ENCODE measurements at places on chromosomes 7 and 10. TPM values are rescaled to one million over a fixed set of nuclear protein-coding genes. Genes with fewer than 3 reads are reported as not detected.

- no peak for DNase-seq
Observed at GRCh38 chr10:27816320-27816719, 70.7 kb upstream of the MKX start.

GRCh38 chr10:53458007-53458406, 685.4 kb upstream of the MBL2 start:
- DNase-seq: no peak

CDHR1 gene
- not detected for total RNA-seq

LLCFC1 gene
- total RNA-seq: not detected

LYZL2 gene
- not detected for total RNA-seq

GRCh38 chr7:22182149-22182548, 174.8 kb downstream of the RAPGEF5 start:
- no peak for DNase-seq

DNA sequence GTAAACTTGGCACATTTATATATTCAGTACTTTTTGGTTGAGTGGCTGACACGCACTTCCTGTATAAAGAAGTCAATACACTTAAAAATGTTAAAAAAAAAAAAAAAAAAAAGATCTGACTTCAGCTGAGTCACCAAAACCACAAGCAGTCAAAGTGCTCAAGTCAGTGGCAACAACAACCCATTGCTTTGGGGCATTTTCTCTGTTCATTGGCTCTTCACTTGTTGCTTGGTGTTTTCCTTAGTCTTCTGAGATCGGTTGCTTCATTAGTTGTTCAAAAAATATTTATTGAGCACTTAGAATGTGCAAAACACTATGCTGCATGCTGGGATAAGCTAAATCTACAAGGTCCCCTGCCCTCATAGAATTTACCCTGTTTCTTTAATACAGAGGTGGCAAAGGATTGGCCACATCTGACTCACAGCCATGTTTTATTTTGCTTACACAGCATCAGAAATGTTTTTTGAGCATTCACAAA, 63.7 kb downstream of the ZNRF2 start:
- DNase-seq: peak; percentile 75

DNA sequence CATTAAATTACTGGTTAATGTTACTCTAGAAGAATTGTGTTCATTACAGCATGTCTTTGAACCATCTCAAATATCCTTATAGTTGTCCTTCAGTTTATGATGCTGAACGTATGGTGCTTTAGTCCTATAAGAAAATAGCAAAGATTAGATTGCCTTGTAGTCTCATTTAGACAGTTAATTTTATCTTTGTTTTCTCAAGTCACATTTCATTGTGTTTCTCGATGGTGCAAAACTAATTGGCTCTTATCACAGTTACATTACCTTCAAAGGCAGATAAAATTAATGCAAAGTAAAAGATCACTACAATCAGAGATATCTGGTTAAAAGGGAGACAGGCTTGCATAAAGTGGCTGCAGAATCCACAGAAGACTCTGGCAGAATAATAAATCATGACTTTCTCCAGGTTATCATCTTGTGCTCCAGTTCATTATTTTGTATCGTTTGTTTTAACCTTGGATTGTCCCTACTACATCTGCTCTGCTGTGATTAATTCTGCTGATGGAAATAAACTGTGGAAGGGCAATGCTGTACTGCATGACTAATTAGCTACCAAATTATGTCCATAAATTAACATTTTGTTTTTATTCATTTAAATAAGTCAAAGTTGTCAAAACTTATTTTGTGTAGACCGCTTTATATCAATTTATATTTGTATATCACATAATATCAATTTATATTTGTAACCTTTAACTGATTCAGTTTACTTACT, 24.2 kb downstream of the PRPS1L1 start:
- no peak for DNase-seq

CCNY gene
- total RNA-seq: 62.2 TPM

GRM3 gene
- not detected for total RNA-seq

DNA sequence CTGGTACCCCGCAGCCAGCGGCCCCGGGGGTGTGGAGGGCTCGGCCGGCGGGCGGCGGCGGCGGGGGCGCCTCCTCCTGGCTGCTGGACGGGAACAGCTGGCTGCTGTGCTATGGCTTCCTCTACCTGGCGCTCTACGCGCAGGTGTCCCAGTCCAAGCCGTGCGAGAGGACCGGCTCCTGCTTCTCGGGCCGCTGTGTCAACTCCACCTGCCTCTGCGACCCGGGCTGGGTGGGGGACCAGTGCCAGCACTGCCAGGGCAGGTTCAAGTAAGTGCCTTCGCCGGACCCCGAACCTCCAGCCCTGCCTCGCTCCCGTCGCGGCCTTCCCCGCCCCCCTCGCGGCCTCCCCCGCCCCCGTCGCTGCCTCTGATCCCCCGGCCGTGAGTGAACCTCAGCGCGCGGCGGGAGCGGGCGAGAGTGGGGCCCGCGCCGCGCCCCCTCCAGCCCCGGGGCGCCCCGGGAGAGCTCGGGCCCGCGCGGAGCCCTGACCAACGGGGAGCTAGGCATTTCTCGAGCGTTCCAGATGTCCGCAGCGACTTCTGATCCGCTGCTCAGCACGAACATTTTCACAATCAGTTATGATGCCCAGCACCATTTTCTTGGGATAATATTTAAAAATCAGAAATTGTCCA, 727 bp downstream of the ATRNL1 start:
- DNase-seq: no peak

- no peak for DNase-seq
Observed at GRCh38 chr7:150502519-150502918, 12.2 kb upstream of the GIMAP7 start.

DNA sequence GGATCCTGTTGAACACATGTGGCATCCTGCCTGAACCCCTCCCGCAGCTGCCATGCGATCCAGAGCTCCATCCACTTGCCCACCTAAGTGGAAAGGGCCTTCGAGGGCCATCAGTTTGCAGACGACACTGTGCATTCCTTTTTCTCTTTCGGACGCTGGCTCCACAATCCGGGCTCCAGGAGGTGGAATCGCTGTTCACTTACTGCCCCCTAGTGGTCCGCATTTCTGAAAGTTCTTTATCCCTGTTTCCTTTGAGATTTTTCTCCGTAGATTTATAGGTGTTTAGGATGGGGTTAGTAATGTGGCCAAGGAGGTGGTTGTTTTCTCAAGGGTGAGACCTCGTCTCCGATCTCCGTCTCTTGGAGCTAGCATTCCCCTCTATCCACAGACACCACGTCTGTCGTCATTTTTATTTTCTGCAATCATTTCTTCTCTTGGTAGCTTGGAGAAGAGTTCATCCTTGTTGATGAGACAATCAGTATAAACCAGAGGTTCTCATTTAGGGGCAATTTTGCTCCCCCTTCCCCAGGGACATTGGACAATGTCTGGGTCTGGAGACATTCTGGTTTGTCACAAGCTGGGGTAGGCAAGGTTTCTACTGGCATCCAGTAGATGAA, 204.6 kb downstream of the ARHGAP21 start:
- peak; percentile 23 for DNase-seq

- no peak for DNase-seq
Observed at GRCh38 chr7:118054529-118054928, 129.4 kb upstream of the LSM8 start.

DNA sequence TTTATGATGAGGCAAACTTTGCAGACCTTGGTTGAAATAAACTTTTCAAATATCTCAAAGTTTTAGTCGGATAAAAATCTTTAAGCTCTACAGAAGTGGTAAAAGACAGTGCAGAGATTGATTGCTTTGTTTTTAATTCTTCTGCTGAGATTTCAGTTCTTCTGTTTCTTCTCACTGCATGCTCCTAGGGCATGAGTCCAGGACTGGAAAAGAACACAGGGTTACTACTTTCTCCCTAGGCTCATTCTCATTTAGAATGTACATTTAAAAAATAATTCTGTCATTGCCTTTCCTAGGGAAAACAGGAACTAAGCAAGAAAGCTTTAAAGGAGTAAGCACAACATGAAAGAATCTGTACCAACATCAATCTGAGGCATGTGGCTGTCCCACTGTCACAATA, 256.7 kb upstream of the DGKB start:
- DNase-seq: no peak

DNA sequence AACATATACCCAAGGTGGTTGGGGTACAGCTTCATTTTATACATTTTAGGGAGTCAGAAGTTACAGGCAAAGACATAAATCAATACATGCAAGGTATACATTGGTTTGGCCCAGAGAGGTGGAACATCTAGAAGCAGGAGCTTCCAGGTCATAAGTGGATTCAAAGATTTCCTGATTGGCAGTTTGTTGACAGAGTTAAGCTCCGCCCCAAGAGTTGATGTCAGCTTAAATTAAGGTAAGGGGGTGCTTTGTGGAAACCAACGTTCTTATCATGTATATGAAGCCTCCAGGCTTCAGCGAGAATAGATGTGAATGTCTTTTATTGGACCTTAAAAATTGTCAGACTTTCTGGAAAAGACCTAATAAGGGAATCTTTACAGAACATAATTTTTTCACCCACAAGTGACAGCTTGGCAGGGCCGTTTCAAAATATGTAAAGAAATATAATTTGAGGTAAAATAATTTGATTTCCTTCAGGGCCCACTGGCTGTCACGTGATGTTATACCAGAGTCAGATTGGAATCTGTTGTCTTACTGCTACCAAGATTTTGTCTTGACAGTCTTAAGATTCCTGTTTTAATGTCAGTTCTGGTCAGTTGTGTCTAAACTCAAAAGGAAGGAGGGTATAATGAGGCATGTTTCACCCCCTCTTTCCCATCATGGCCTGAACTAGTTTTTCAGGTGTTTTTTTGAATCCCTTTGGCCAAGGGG, 6.3 kb upstream of the PANK1 start:
- DNase-seq: no peak

DNA sequence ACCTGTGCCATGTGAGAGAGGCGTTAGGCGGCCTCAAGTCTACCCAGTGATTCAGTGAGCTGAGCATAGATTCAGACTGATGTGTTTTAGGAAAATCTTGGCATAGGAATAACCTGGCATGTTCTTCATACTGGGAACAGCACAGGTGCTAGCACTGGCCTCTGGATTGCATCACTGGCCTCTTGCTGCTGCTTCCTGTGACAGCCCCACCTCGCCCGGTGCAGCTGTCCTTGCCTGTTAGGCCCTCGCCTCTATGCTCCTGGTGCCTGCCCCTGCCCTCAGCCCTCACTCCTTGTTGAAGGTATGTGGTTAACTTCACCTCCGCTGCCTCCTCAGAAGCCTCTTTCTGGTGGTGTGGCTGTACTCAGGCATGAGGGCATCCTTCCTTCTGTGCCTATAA, 46.2 kb downstream of the BLNK start:
- no peak for DNase-seq

EPDR1 gene
- 8.0 TPM for total RNA-seq

HNRNPH3 gene
- total RNA-seq: 126 TPM

DNA sequence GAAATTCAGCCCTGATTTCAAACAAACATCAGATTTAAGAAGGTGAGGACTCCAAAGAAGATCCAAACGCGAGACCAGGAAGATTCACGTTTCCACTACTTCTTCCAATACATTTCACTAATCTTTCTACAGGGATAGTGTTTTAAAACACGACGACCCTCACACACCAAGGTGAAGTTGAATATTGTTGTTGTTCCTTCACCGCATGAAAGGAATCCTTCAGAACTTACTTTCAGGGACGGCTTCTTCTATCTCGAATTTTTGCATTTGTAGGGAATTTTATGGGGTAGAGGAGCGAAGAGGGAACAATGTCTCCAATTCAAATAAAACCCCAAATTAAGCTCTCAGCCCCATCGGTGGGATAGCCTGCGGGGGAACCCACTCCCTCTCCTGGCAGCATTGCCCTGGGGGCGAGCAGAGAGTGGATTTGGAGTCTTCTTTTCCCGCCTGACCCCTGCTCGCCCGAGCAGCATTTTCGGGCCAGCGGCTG, 1.5 kb upstream of the GATA3 start:
- no peak for DNase-seq

- DNase-seq: no peak
Observed at GRCh38 chr7:1301882-1302251, 69.2 kb downstream of the UNCX start.

DNA sequence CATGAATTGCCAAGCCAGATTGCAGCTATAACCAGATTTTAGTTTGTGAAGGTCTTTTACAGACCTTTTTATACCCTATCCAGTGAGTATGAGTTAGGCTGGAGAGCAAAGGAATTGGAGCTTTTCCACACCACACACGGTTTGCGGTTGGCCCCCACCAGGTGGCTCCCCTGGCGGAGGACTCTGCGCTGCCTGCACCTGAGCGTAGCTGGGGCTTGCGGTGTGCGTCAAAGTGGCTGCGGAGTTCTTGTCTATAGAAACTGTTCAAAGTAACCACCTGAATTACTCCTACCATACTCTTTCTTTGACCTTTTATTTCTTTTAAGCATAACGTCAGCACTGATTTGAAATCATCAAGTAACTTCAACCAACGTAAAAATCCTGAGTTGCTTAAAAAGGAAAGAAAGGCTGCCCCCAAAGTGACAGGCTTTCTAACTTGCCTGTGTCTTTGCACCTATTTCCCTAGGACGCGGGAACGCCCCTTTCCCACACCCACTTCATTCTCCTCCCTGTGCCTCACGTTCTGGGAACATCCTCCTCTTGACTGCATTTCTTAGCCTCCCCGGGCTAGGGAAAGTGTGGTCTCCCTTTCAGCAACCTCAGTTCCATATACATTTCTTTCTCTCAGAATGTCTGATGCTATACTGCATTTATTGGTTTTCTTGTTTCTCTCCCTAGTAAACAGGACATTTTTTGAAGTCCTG, 47.6 kb upstream of the TMEM72 start:
- no peak for DNase-seq

MMP21 gene
- total RNA-seq: not detected

DNA sequence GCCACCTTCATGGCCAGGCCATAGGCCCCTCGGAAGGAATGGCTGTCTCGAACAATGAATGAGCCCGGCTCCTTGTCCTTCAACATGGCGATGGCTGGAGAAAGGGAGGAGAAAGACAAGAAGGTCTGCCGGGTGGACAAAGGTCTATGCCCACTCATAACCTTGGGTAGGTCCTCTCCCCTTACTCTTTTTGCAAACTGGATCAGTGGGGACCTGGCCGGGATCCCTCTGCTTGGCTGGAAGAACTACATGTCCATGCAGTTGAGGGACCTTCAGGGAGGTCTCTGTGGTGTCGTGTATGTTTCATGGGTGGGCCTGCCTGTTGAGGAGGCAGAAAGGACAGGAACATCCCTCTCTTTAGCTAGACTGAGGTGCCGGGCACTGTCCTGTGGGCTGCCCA, 284.8 kb downstream of the TNS3 start:
- DNase-seq: no peak

DNA sequence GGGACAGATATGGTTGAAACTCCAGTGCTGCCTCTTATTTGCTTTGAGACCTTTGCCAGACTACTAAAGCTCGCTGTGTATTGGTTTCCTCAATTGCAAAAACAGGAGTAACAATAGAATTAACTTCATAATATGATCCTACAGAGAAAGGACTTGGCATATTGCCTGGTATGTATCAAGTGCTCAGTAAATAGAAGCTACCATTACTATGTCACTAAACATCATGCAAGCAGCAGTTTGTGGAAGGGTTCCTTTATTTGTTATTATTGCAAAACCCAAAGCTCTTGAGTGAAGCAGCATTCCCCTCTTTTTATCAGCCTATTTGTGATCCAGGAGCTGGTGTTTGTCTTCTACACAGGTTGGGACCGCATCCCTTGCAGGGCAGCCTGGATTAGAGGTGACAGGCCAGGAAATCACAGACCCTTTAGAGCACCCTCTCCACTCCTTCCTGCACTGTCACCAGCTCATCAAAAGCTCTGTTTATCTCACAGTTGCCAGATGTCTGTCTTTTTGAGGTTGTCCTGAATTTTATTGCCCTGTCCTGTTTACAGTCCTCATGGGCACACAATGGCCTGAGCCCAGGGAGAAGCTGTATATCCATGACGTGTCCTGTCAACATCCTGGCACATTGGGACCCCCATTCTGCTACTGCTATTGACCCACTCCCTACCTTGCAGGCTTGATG, 121.5 kb downstream of the SNX10 start:
- DNase-seq: no peak
